ENCODE measurements at places on chromosomes 5 and 9.

- DNase-seq = no peak
These were observed 262.1 kb upstream of the KLF4 start for GRCh38 chr9:107751567-107752210.

DNA sequence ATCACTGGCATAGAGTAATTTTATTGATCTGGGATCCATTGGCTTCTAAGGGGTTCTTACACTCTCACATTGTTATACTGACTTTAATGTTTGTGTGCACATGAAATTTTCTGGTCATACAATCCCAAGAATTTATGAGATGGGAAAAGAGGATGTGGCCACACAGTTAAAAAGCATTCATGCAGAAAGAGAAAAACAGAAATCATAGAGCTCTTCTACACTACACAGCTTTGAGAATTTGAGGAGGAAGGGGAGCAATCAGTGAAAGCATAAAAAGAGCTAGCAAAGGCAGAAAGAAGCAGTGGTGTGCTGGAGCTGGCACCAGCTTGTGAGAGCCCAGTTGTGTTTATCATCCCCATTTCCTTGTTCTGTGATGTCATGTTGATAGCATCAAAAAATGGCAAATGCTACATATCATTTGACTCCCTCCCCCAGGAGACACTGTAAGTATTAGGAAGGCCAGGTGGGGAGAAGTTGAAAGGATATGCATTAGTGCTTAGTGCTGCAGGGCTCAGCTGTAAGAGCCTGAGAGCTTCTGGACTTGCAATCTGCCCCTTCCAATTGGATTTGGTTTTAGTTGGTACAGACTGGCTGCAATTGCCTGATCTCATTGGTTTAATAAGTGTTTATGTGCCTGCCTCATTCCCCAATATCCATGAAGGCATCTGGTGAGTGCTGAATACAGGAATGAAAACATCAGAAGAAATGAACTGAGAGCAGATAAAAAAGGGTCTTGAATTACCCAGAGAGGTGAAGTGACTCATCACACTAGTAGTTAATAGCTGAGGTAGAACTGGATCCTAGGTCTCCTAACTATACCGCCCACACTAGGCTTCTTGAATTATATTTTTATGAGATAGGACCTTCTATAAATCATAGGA, 30.9 kb downstream of the RHOBTB3 start:
- no peak for DNase-seq

DNA sequence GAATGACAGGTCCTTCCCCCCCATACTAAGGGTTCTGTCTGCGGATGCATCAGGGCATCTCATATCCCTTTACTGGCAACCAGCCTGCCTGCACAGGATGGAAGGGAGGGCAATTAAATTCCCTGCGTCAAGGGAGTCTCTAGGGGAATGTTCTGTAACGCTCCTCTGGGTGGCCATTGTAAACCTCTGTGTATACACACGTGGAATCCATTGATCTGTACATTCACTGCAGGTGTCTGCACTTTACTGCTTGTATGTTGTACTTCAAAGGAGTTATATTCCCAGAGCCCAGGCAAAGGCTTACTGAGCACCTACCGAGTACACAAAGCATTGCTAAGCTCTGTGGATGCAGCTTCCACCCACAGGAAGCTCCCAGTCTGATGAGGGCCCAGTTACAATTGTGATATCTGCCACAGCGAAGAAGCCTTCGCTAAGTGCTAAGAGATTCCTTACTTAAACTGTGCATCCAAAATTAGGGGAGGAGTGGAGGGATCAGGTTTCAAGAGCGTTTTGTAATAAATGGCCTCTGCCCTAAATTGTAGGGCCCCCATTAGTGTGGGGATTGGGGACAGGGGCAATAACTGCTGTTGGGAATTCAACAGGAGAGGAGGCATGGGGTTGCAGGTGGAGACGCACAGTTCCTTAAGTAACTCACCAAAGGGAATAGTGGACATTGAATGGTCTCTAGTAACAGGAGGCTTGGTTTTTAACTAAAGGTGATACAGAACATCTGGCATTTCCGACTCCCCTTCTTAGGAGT, 1.5 kb upstream of the RETREG1 start:
- no peak for DNase-seq

DNA sequence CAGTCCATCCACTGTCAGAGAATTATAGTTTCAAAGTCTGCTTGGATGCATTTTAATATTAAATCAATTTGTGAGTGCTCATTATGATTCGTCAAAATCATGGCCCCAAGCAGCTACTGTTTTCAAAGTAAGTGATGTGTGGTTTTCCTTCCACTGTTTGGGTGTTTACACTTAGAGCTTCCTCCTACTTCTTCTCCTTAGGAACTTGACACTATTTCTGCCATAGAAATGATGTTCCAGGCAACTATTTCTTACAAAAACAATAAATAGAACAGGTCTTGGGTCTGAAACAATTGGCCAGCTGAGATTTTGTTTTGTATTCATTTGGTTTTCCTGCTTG, 132.8 kb upstream of the RAI14 start:
- no peak for DNase-seq

GRCh38 chr5:149411738-149412519, 32.8 kb upstream of the IL17B start:
- DNase-seq = no peak

GRCh38 chr9:19618816-19619215, 170.0 kb downstream of the SLC24A2 start:
- DNase-seq = no peak

DNA sequence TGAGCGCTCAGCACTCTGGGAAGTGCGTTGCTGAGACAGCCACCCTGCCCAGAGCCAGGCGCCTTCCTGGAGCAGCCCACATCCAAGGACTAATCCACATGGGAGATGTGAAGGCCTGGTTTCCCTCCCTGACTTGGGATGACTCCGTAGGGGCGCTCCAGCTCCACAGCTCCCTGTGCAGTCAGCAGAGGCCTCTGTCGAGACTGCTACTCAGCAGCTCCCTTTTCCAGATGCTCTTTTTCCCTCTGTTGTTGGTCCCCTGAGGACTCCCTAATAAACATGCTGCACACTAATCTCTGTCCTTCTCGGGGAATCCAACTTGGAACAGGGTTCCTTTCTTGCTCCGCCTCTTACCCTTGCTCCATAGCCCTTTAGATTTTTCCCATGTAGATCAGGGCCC, 237.3 kb downstream of the ZSWIM6 start:
- DNase-seq = no peak

- DNase-seq = no peak
These were observed 53.2 kb downstream of the NDST1 start for GRCh38 chr5:150561192-150561512.

- DNase-seq = no peak
These were observed 256.2 kb upstream of the SMC2 start for GRCh38 chr9:103837940-103838339.

All from activated naive CD4-positive, alpha-beta T cell (primary cell).